ENCODE measurements at places on chromosomes 7 and 10. TPM values are rescaled to one million over a fixed set of nuclear protein-coding genes. Genes with fewer than 3 reads are reported as not detected.
A peak's percentile ranks its signal among the peaks of the same experiment; 100 is the strongest.

- no peak for DNase-seq
Measured at GRCh38 chr10:5447611-5448071, 35.3 kb downstream of the NET1 start.

DNA sequence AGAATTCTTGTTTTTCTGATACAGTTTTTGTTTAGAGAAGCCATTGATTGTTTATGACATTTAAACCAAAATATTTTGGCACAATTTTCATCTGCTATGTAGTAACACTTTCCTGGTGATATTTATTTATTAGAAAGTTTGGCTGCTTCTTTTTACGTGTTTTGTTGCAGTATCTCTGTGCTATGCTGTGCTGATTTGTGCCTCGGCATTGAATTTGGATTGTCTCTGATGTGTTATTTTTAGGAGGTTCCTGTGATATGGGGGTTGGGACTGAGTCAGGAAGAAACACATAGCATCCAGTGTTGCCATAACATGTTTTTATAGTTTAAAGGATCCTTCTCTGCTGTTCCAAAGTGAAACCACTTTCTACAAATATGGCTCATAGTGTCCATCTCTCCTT, 1197.7 kb upstream of the LRRN3 start:
- no peak for DNase-seq

DNA sequence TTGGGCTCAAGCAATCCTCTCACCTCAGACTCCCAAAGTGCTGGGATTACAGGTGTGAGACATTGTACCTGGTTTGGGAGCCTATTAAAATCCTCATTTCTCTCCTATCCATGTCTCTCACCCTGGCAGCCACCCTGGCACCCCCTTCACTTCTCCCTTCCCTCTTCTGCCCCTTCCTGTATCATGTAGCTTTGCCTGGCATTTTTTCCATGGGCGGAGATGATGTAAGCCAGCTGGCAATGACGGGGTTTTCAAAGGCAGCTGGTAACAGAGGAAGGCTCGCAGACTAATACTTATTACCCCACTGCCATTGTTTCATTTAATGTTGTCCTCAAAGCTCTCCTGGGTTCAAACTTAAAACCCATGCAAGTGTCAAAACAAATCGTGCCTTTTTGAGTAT, 61.9 kb downstream of the RGS10 start:
- DNase-seq = peak; percentile 52

DNA sequence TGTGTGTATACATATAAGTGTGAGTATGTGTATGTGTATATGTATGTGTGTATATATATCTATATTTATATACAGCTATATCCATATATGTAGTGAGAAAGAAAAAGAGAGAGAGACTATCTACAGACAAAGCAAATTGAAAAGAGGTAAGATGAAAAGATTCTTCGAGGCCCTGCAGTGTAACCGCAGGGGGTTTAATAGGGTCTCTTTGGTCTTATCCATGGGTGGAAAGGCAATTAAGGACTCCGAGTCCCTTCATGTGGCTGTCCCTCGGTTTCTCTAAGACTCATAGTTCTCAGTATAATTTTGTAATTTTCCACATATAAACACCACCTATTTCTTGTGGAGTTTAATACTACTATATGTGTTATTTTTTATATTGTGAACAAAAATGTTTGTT, 50.6 kb upstream of the JAZF1 start:
- DNase-seq = no peak

The CCDC172 gene
- not detected for total RNA-seq

- DNase-seq = no peak
Measured at GRCh38 chr10:14579405-14579804, 195.3 kb downstream of the FAM107B start.

The ZPBP gene
- not detected for total RNA-seq

The ENO4 gene
- 0.28 TPM for total RNA-seq

GRCh38 chr10:75165684-75166622, 44.6 kb upstream of the VDAC2 start:
- no peak for DNase-seq

The GPR141 gene
- not detected for total RNA-seq

DNA sequence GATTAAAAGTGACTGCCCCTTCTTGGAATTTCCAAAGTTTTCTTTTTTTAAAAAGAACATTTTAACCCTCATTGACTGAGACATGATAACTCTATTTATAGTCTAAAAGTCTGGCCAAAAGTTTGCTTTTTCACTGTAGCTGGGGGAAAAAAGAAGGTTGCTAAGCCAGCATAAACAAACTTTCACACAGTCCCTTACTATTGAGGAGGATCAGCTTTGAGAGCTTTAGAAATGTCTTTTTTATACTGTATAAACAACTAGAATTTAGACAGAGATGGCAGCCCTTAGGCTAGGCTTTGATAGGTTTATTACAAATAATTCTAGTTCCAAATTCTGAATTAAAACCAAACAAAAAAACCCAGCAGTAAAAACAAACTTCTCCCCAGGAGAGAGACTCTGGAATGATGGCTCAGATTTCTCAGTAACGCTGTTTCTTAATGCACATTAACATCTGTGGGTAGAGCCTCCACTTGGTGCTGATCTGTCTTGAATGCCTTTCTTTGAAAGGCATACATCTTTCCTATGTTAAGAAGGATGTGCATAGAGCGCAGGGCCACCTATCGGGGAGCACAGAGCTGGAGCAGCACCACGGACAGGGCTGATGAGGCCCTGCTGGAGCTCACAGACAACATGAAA, 100.9 kb upstream of the PDLIM1 start:
- peak; percentile 38 for DNase-seq

The SPDYE5 gene
- total RNA-seq = not detected

The AGBL3 gene
- 2.4 TPM for total RNA-seq

GRCh38 chr7:75966190-75966961, 28.0 kb downstream of the TMEM120A start:
- no peak for DNase-seq

GRCh38 chr7:22201186-22201880, 155.6 kb downstream of the RAPGEF5 start:
- no peak for DNase-seq

The PIK3CG gene
- 13.4 TPM for total RNA-seq

GRCh38 chr7:140683657-140684056, 10.9 kb downstream of the ADCK2 start:
- no peak for DNase-seq

The AKR1C3 gene
- 627 TPM for total RNA-seq

- peak; percentile 39 for DNase-seq
Measured at GRCh38 chr7:17275749-17276671, 22.4 kb upstream of the AHR start.

GRCh38 chr10:58758321-58758720, 245.6 kb downstream of the BICC1 start:
- DNase-seq = no peak

- DNase-seq = no peak
Measured at GRCh38 chr7:92057375-92057774, 76.9 kb downstream of the CYP51A1 start.

The SPDYE8 gene
- total RNA-seq = not detected

DNA sequence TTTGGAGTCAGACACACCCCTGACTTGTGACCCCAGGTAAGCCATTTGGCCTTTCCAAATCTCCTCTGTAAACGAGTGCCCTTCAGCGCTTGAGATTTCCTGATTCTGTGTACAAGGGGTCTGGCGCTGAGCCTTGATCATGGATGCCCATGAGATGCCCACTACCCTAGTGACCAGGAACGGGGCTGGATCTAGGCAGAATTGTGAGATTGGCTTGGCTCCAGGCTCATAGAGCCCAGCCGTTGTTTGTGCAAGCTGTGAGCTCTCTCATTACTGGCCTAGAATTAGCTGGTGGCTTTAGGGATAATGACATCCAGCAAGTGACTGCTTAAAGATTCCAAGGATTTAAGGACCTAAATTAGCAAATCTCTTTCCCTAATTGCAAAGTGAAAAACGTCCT, 84.9 kb downstream of the CAMK1D start:
- DNase-seq = no peak

DNA sequence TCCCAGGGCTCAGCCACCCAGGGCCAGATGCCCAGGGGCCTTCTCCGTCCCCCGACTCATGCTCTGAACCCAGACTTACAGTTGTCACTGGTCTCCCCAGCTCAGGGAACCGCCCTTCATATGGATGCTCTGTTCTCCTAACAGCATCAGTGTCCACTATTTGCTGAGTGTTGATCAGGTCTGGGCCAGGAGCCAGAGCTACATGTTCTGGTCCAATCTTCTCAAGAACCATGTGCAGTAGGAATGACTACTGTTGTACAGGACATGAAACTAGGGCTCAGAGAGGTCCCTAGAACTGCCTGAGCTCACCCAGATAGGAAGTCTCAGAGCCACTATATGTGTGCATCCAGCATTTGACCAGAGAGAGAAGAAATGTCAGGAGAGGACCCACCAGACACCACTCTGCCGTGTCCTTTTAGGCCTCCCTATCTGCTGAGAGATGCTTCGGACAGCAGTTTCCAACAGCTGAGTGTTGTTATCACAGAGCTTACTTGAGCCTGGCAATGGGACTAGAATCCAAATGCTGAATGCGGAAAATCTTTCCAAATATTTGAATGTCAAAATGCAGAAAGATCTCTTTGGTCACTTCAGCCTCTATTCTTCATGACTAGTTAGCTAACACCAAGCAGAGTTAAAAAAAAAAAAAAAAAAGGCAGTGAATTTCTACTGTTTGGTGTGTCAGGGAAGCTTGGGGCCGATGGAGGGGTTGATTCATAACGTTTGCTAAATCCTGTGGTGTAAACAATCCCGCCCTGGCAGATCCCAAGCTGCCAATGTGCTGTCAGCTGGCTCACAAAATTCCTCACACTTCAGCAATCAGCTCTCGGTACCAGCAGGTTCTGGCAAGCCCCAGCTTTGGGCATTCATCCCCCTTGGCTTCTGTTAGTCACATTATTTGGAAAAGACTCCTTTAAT, 246.1 kb downstream of the TNS3 start:
- DNase-seq = no peak

- DNase-seq = no peak
Measured at GRCh38 chr7:85289279-85289678, 102.4 kb upstream of the SEMA3D start.

The OPALIN gene
- not detected for total RNA-seq

The C10orf105 gene
- not detected for total RNA-seq

GRCh38 chr7:81676105-81676811, 93.6 kb downstream of the HGF start:
- DNase-seq = peak; percentile 52

DNA sequence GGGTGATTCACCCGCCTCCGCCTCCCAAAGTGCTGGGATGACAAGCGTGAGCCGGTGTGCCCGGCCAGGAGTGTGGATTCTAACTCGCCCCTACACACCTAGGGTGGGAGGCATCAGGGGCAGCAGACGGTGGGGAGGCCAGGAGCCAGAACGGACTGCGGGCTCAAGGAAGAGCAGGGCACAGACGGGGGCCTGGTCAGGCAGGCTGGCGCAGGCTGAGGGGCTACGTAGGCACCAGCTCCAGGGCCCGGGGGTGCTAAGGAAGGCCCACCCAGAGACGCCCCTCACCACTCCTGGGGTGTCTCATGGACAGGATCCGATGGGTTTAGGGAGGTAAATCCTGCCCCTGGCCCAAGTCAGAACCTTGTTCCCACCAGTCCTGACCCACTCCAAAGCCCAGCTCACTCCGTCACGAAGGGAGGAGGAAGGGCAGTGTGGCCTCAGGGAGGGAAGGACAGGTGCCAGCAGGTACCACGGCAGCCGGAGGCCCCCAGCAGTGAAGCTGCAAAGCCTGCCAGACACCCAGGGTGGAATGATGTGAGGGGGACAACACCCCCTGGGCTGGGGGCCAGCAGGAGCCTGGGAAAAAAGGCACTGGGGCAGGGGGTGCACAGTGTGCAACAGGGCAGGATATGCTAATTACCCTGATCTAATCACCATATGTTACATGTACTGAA, 251.4 kb downstream of the MAD1L1 start:
- no peak for DNase-seq

- no peak for DNase-seq
Measured at GRCh38 chr7:130387628-130388403, 7.5 kb downstream of the CPA1 start.

- no peak for DNase-seq
Measured at GRCh38 chr7:111732923-111733322, 170.6 kb upstream of the IMMP2L start.

DNA sequence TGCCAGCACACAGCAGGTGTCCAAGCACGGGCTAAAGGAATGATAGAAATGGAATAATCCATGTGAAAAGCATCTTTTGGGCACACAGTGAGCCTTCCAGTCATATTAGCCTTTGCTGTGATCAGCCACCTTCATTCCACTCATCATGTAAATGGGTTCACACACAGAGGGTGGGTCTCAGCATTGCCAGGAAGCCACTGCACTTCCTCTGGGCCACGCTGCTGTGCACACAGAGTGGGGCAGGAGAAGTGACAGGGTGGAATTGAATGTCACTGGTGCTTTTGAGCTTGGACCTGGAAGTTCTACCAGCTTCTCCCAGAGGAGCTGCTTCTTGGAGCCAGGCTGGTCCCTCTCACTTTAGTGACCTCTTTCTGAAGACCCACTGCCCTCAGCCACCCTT, 203.5 kb downstream of the USP6NL start:
- no peak for DNase-seq
